ENCODE measurements at places on chromosomes 6 and 20.

DNA sequence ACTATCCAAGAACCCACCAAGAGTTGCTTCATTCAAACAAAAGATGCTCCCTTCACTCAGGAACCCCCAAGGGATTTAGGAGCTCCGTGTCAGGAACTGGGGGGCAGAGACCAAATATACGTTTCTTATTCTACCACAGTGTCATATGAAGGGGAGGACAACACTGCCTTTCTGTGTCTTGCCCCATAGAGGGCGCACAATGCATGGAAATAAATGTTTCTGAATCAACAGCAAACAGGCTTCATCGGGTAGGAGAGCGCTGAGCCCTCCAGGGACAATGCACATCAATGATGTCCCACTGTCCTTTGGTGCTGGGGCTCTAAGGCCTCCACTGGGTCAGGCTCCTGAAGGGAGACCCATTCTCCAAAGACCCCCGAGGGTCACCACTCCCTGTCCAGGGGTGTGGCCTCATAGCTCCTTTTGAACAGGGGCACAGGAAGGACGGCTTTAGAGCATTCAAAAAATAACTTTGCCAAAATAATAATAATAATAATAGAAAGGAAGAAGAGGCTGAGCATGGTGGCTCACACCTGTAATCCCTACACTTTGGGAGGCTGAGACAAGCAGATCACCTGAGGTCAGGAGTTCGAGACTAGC, 31.1 kb downstream of the PLG start:
- peak; percentile 6 for DNase-seq

- DNase-seq: no peak
These were observed 59.4 kb upstream of the CCDC167 start for GRCh38 chr6:37559050-37559449.

DNA sequence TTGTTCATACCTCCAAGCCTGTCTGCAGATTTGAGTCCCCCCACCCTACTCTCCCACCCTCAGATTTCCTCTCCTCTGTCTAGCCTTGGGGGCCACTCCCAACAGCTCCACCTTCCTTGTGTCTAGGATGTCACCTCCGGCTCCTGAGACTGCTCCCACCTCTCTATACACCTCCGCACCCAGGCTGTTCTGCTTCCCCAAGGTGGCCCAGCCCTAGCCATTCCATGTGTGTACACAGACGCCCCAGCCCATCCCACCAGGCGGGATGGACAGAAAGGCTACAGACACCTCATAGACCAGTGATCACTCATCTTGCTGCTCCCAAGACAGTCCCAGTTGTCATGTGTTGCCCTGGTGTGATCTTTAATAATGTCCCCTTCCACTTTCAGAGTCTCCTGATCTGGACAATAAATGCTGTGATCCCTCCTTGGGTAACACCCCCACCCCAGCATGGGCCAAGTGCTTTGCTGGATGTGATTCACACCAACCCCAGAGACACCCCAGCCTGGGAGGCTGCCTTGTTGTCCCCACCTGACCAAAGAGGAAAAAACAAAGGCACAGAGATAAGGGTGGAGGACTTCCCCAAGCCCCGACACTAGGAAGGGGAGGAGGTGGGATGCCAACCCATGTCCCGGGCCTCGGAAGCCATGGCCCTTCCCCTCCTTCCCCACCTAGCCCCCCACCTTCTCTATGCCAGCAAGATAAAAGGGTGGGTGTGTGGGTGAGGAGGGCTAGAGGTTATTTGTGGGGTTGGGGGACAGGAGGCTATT, 36.1 kb downstream of the MDFI start:
- no peak for DNase-seq

- DNase-seq: no peak
These were observed at the start of gene ADGRF1 for GRCh38 chr6:47042275-47042791. ADGRF1 (minus strand) TSS chr6:47042332; CDS start chr6:47029061, 13,271 bp downstream.

- no peak for DNase-seq
These were observed 4.7 kb upstream of the GJA1 start for GRCh38 chr6:121430514-121431460.

All from stimulated activated naive CD4-positive, alpha-beta T cell treated with Interleukin-2 at 50 U/mL for 16 hours (primary cell).